ENCODE measurements at places on chromosomes 4 and X. TPM values are rescaled to one million over a fixed set of nuclear protein-coding genes. Genes with fewer than 3 reads are reported as not detected.

The MAGEC1 gene
- total RNA-seq, result not detected

The IQSEC2 gene
- 13.3 TPM for total RNA-seq

The SLC6A14 gene
- total RNA-seq, result not detected

DNA sequence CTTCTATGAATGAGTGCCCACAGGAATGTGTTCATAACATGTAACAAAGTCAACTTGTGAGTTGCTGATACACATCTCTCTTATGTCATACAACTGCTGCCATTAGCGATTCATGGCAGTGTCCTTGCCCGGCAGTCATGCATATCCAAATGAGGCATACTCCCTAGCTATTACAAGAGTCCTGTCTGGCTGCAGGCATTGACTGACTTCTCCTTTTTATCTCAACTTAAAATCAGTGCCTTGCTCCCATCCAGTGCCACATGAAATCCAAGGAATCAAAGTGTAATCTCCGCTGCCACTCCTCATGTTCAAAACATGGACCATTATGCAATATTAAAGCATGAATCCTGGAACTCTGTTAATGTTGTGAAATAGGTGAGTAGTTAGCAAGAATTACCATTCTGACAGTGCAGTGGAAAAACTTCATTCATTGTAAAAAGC, 348.9 kb upstream of the FTHL17 start:
- H3K4me3 ChIP-seq, result no peak overlapping the region
- no peaks in the 10 kb centered on the region for H3K27me3 ChIP-seq
- H3K36me3 ChIP-seq, result no peaks in the 10 kb centered on the region
- H3K27ac ChIP-seq, result no peak overlapping the region
- DNase-seq, result no peak
- H3K4me1 ChIP-seq, result no peaks in the 10 kb centered on the region

DNA sequence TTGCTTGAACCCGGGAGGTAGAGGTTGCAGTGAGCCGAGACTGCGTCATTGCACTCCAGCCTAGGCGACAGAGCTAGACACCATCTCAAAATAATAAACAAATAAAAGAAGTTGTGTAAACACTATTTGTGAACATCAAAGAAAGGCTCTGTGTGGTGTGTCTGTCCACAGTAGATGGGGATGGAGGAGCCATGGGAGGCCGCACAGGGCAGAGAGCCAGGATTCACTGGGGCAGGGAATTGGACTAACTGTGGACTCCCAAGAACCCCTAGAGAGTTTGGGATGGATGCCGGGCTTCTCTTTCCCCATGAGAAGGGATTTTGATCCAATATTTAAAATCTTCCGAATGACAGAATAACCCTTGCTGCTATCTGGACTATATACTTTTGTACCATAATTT, 26.5 kb downstream of the TBC1D1 start:
- H3K36me3 ChIP-seq, result no peaks in the 10 kb centered on the region
- no peak overlapping the region for H3K4me3 ChIP-seq
- H3K27ac ChIP-seq, result no peak overlapping the region
- peak; percentile 42 for DNase-seq

DNA sequence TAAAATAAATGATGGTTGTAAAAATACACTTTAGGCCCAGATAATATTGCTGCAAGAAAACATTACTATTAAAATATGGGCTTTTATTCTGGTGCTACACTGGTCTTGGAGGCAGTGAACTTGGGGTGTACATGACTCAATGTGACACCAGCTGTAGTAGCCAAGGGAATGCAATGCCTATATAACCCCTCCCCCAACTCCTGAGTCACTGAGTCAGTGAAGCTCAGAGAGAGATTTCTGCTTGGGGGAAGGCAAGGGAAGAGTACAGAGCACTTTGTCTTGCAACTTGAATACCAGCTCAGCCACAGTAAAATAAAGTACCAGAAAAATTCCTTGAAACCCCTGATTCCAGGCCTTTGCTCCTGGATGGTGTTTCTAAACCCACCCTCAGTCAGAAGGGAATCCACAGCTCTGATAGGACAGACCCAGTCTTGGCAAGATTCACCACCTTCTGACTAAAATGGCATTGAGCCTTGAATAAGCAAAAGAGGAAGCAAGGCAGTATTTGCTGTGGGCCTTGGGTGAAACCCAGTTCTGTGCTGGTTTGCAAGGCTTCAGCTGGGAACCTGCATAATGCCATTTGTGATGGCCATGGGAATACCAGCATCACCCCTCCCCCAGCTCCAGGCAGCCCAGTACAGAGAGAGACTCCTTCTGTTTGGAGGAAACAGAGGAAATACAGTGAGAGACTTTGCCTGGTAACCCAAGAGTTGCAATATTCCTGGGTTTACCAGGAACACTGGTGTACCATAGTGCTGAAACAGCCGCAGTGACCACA, 209.9 kb downstream of the IQCM start:
- H3K4me3 ChIP-seq, result no peak overlapping the region
- no peak for DNase-seq
- H3K27ac ChIP-seq, result no peak overlapping the region
- H3K27me3 ChIP-seq, result no peaks in the 10 kb centered on the region
- no peaks in the 10 kb centered on the region for H3K4me1 ChIP-seq

- H3K36me3 ChIP-seq, result no peaks in the 10 kb centered on the region
- H3K4me1 ChIP-seq, result no peaks in the 10 kb centered on the region
- no peak overlapping the region for H3K27ac ChIP-seq
Observed at GRCh38 chrX:6778544-6779503, 243.9 kb upstream of the VCX3A start.

- H3K27me3 ChIP-seq, result no peaks in the 10 kb centered on the region
- H3K36me3 ChIP-seq, result no peaks in the 10 kb centered on the region
- DNase-seq, result no peak
- H3K4me1 ChIP-seq, result no peaks in the 10 kb centered on the region
Observed at GRCh38 chr4:144787365-144788258, 141.7 kb downstream of the HHIP start.

DNA sequence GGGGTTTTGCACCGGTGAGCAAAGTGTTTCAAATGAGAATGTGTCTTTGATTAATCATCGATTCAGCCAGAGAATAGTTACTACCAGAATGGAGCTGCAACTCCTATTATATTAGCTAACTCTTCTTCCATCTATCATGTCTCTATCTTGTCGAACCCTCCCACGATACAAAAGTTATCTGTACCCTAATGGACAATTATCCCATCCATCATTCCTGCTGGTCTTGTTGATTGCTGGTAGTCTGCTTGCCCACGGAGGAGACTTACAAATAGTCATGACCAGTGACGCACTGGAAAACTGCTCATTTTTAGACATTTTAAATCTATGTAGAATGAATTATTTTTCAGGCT, 67.5 kb downstream of the RTL9 start:
- no peaks in the 10 kb centered on the region for H3K36me3 ChIP-seq
- H3K27me3 ChIP-seq, result no peaks in the 10 kb centered on the region
- no peak overlapping the region for H3K27ac ChIP-seq
- no peak overlapping the region for H3K4me3 ChIP-seq
- DNase-seq, result no peak
- no peaks in the 10 kb centered on the region for H3K4me1 ChIP-seq

DNA sequence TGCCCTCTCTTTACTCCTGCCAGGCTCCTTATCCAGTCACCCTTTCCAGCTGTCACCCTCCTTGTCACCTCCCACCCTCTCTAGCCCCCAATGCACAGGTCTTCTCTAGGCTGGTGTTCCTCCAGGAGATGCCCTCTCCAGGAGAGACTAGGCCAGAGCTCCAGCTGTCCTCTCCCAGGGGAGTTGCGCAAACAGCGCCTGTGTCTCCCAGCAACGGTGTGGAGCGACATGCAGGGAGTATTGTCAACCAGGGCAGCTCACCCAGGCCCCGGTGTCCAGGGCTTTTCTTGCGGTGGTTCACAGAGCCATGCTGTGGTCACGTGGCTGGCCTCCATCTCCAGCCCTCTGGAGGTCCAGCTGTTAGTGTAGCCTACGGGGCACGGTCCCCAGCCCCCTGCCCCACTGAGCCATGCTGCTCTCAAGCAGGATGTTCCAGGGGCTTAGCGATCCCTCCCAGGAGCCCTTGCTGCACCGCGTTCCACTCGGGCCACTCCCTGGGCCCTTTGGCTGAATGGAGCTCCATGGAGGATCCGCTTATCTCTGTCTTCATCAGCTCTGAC, 34.8 kb downstream of the CCNQ start:
- no peak overlapping the region for H3K4me3 ChIP-seq
- no peak overlapping the region for H3K27ac ChIP-seq
- DNase-seq, result peak; percentile 7
- no peaks in the 10 kb centered on the region for H3K36me3 ChIP-seq
- no peaks in the 10 kb centered on the region for H3K4me1 ChIP-seq

- no peaks in the 10 kb centered on the region for H3K36me3 ChIP-seq
- no peak overlapping the region for H3K4me3 ChIP-seq
- no peaks in the 10 kb centered on the region for H3K4me1 ChIP-seq
- no peak for DNase-seq
Observed at GRCh38 chr4:101944649-101945048, 154.1 kb downstream of the BANK1 start.

Measured in heart right ventricle (tissue), 16 donors.